Putamen (tissue), 1 donor: ENCODE measurements at places on chromosomes 4 and X.

DNA sequence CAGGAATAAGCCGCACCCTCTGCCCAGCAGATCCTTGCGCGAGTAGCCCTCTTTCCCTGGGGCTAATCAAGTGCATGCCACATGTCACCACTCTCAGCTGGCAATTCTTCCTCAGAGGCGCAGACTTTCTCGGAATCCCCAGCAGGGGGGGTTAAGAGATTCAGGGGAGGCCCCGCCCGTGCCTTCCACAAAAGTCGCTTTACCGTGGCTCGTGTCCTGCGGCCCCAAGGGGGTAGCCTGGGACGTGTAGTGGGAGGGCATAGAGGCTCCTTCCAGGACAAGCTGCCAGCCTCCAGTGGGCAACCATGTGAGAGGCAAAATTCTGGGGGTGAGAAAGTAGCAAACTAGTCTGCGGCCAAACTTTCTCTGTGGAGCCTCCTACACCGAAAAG lies 652 bp downstream of the SRPX start:
- DNase-seq: peak; percentile 7

- no peak for DNase-seq
Observed at GRCh38 chr4:11328401-11328800, 100.3 kb downstream of the HS3ST1 start.

DNA sequence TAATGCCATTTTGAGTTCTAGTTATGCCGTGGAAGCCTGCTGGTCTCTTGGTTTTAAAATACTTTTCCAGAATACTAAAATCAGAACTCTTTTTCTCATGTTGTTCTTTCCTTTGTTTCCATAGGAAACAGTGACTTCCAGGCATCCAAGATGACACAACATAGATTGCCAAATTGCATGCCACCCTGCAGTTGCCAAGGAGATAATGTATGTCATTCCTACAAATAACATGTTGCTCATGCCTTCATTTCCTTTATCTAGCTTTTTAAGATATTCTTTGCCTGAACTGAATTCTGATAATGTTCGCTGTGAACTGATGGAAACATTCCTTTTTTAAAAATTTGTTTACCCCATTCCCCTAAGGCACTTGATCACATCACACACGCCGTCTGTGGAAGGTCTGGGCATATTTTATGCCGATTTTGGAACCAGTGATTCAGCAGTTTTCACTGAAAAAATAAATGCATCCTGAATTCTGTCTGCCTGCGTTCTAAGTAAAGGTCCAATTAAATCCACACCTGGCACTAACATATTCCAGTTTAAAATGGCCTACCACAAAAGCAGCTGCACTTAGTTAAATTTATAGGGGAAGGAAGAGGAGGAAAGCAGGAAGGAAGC lies 38.0 kb upstream of the COX7B2 start:
- DNase-seq: no peak

DNA sequence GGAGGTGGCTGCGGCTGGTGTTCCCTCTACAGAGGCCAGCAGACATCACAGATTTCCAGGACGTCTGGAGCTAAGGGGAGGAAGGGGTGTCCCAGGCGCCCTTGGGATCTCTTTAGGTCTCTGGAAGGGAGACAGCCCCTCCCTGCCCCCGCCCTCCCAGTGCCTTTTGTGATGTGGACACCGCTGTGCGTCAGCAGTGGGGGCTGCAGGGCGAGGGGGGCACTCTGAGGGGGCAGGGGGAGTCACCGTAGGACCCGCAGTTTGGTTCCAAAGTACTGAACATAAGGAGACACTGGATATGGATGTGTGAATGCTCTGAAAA lies 25.6 kb upstream of the MXD4 start:
- DNase-seq: no peak

GRCh38 chr4:184268584-184269160 lies 51.0 kb upstream of the ENPP6 start:
- no peak for DNase-seq

DNA sequence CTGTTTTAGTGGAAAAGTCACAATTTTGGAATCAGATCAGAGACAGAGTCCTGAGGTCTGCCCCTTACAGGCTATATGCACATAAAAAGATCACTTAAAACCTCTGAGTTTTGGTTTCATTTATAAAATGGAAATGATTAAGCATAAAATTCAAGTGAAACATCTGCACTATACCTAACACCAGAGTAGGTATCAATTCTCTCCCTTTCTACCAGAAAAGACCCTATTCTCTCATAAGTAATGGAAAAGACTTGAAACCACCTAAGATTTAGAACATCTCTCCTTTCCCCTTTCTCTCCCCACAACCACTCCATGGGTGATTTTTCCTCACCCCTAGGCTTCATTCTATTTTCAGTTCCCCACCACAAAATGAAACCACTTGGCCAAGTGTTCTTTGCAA lies 907 bp downstream of the LHFPL1 start:
- no peak for DNase-seq

DNA sequence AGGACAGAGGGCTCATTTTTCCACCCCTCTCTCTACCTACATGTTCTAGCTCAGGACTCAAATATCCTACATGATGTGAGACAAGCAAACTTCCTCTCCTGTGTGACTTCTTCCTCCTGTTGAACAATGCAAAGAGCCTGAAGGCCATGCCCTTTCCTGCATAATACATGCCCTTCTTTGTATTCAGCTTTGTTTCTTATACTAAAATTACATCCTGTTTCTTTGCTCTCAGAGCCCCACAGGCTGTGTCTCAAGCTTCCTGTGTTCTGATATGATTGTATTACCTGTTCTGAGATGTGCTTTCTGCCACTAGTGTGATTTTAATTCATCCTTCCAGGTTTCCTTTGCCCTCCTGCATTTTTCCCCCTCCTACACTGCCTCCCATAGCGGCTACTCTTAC lies 166.4 kb upstream of the AFF2 start:
- no peak for DNase-seq

- no peak for DNase-seq
Observed at GRCh38 chr4:131613824-131614216, 1535.3 kb upstream of the PCDH10 start.

GRCh38 chrX:119477812-119478232 lies 9.6 kb downstream of the SLC25A5 start:
- DNase-seq: no peak

DNA sequence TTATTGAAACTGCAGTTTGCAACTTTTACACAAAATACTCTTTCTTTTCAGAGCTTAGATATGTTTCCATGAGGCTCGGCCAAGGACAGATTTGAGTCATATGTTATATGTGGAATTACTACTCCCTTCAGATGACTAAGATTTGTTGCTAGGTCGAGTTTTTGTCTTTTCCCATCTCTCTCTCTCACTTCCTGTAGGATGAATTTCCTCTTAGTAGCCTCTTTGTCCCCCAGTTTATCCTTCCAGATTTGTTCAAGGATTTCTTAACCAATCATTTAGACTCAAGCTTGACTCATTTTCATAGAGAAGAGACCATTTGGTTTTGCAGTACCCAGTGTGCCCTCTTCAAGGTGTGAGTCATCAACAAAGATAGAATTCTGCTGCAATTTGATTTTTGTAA lies 209.2 kb downstream of the GLUD2 start:
- DNase-seq: no peak

GRCh38 chrX:22268706-22269105 lies 4.0 kb upstream of the CBLL2 start:
- no peak for DNase-seq

DNA sequence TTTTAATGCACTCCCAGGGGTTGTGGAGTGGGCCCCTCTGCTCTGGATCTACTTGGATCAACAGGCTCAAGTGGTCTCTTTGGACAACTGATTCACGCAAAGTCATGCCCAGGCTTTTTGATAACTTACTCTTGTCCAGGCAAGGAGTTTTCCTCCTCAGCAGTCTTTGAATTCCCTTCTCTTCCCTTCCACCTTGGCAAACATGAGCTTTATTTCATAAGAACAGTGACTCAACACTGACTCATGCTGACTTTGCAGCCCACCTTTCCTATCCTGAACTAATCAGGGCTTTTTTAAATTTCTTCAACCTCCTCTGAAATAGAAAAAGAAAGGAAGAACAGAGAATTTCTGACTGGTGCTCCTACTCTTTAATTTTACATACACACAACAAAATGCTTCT lies 132.1 kb upstream of the LDB2 start:
- peak; percentile 76 for DNase-seq

- no peak for DNase-seq
Observed at GRCh38 chr4:145830699-145831098, 107.9 kb downstream of the ZNF827 start.

DNA sequence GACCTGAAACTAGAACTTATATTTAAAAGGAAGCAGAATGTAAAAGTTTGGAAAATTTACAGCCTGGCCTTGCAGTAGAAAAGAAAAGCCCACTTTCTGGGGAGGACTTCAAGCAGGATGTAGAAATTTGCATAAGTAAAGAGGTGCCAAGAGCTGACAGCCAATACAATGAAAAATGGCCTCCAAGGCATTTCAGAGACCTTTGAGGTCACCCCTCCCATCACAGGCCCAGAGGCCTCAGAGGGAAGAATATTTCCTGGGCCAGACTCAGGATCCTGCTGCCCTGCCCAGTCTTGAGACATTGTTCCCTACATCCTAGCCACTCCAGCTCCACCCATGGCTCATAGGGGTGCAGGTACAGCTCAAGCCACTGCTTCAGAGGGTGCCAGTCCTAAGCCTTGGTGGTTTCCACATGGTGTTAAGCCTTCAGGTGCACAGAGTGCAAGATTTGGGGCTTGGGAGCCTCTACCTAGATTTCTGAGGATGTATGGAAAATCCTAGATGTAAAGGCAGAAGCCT lies 518.9 kb upstream of the INTU start:
- DNase-seq: no peak

DNA sequence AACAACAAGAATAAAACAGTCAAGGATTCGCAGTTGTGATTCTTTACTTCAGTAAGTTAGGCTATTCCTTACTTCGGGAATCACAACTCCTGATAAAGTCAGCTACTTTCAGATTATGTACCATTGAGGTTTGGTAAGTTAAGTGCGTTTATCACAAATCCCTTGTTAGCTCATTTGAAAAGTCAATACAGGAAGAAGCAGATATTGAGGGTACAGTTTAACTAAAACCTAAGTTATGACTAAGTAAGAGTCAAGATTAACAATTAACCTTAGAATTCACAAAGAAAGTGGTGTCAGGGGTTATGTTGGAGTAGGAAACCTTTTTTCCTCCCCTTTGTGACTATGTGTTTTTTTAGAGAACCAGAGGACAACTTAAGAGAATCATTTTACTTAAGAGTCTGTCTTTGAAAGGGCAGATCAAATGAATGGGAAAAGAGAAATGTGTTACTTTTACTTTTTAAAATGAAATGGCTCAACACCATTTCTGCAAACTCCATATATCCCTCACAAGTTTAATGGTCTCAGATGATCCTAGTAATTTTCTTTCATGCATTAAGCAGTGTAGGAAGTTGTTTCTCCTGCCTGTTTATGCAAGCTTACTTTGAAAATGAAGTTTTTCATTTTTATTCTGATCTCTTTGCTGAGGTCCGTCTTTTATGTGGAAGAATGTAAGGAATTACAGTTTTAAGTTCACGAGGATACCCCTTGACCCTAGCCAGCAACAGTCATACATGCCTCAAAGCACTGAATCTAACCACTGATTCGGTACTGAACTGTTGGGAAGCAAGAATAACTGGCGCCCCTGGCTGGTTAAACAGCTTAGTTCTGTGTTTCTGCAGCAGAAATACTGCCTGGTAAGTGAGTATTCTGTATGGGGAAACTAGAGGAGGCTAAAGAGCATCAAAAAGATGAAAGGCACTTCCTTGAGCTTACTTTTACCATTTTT lies 211.7 kb downstream of the SLC4A4 start:
- no peak for DNase-seq

DNA sequence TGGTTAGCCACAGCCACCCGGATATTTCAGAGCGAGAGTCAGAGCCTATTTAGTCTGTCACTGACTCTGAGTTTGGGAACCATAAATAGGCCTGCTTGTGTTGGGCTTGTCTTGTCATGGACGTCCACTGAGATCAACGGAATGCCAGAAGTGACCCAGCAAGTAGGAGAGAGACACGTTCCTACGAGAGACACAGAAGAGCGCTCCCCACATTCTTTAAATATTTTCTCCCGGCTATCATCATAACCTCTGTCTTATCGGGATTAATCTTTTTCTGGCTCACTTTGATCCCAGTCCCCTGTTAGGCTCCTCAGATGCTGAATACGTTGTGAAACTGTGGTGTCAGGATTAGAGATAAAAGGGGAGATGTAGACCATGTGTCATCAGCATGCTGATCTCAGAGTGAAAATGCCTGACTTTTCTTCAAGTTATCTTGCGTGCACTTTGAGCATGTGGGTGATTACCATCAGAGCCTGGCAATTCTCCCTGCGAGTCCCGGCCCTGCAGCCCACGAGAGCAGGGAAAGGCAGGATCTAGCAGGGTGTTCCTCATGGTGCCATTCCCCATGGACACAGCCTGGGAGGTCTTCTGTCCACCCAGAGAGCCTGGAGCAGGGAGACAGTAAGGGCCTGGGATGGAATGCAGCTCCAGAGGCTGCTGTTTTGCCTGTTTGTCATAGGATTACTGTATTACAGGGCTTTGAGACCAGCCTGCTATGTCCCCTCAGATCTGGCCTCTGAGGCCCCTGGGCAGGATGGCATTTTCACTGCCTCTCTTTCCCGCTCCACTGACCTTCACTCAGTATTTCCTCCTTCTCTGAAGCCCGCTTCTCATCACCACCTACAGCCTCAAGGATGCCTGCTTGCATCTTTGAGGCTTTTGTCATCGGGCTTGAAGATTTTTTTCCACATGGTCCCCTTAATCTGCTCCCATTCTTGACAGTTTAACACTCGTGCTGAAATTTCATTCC lies 2.8 kb upstream of the TENM3 start:
- no peak for DNase-seq

GRCh38 chrX:47420962-47421361 lies 50.6 kb downstream of the ZNF157 start:
- no peak for DNase-seq

- DNase-seq: no peak
Observed at GRCh38 chrX:118348186-118348810, 2.4 kb downstream of the WDR44 start.

DNA sequence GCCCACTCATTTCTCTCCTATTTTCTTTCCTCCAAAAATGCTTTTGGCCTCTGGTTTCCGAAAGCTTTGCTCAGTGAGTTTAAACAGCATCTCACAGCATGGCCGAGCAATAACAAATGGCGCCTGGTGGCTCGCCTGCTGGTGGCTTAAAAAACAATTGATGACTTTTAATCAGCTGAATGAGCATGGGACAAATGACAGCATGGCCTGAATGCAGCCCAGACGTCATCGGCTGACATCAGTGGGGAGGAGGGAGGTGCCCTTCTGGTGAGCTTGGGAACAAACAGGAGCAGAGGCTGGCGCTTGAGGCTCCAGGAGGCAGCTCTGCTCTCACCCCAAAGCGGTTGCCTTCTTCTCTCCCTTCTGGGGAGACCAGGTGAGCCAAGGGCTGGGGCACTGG lies 286.4 kb downstream of the BCOR start:
- peak; percentile 76 for DNase-seq
